C1 segment of cervical spinal cord (tissue), 14 donors: ENCODE measurements at places on chromosomes 5 and 9.

DNA sequence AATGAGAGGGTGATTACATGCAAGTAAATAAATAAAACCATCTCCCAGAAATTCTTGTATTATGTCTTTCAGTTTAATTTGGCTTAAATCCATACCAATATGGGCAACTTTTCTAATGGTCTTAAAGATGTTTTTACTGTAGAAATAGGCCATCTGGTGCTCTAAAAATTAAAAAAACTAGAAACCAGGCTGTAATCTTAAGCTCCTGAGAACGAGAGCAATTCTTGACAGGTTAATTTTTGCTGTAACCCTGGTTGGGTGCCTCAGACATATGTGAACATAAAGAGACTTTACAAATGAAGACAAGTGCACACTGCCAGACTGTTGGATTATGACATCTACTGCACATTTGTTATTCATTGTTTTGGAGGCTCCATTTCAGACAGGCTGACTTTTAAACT is 246.8 kb upstream of the DAB2 start:
- no peak for DNase-seq

DNA sequence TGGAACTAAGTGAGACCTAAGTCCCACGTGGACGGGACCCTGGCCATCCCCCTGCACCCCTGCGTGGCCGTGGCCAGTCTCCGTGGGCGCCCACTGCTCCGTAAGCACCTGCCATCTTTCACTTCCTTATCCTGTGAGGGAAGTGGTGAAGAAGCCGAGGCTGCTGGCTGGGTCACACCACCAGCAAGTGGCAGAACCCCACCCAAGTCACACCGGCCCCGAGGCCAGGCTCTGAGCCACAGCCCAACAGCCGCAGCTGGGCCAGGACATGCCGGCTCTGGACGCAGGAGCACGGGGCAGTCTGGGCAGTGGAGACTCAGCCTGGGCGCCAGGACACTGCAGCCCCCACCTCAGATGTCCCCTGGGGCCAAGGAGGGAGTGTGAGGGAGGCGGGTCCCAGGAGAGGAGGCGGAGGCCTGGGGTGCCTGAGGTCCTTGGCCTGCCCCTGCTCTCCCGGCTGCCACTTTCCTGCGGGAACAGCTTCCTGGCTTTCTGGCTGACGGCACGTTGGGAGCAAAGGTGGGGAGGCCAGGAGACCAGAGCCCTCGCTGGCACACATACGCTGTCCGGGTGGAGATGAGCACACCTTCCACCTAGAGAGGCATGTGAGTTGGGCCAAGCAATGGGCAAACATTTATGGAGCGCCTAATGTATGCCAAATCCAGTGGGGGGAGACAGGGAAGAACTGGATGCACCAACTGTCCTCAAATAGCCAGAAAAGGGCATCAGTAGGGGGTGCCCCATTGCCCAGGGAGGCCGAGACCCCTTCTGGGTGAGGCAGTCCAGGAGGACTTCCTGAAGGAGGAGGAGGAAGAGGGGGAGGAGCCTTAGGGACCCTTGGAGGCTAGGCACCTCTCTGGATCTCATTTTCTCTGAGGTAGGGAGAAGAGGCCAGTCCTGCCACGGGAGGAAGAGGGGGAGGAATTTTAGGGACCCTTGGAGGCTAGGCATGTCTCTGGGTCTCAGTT is 43.9 kb upstream of the EGFL7 start:
- no peak for DNase-seq

GRCh38 chr9:82549174-82549821 is 513.6 kb downstream of the RASEF start:
- no peak for DNase-seq

DNA sequence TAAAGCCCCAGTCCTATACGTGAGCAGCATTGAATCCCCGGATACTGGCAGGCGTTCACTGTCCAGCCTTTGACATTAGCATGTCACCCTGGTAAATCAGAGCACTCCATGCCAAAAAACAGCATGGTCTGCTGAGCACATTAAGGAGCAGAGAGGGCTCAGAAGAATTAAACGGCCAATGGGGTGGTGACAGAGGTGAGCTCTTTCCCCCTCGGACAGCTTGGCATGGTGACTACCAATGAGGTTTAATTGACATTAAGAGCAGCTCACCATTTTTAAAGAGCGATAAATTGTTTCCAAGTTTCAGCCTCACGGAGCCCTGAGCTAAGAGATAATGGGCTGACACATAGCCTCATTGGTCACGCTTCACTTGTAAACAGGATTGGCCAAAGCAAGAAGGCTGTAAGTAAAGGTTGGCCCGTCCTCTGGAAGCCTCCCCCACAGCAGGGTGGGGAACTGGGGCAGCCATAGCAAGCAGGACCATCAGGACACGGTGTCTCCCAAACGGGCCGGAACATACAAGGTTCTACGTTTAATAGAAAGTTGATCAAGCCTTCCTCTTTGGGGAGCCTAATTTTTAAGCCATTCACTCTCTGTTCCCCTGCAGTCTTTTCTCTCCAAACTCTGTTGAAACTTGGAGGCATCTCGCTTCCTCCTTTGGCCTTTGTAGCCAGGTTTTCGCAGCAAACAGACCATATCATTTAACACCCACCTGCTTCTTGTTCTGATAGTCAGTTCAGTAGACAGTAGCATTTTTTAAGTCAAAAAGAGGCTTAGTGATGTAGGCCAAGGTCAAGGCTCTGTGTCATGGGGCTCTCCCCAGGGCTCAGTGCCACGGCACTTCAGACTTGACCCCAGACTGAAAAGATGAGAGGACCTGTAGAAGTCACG is 25.9 kb downstream of the QRFP start:
- no peak for DNase-seq

DNA sequence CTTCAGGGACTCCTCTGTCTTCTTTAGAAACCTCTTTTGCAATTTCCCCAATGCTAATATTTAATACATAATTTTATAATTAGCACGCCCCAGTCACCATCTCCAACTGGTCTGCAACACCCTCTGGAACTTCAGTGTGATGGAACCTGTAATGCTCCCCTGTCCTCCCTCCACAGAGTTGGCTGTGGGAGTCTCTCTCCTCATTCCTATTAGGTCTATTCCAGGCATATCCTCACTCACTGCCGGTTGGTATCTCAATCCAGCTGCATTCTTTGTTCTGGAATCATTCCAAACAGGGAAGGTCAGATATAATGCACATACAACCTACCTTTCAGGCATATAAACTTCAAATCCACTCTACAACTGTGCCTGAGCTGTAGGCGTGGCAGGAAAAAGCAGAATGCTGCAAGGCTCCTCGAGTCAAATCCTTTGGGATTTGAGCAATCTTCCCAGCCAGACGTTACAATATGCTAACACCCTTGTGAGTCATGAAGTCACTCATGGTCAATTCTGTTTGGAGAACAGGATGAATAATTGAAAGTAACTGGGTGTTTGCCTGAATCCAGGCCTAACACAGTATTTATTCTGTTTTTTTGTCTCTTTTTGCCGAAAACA is 293.8 kb downstream of the CWC27 start:
- DNase-seq: no peak

- DNase-seq: no peak
These were observed 273.2 kb upstream of the PANK3 start for GRCh38 chr5:168852329-168852728.

DNA sequence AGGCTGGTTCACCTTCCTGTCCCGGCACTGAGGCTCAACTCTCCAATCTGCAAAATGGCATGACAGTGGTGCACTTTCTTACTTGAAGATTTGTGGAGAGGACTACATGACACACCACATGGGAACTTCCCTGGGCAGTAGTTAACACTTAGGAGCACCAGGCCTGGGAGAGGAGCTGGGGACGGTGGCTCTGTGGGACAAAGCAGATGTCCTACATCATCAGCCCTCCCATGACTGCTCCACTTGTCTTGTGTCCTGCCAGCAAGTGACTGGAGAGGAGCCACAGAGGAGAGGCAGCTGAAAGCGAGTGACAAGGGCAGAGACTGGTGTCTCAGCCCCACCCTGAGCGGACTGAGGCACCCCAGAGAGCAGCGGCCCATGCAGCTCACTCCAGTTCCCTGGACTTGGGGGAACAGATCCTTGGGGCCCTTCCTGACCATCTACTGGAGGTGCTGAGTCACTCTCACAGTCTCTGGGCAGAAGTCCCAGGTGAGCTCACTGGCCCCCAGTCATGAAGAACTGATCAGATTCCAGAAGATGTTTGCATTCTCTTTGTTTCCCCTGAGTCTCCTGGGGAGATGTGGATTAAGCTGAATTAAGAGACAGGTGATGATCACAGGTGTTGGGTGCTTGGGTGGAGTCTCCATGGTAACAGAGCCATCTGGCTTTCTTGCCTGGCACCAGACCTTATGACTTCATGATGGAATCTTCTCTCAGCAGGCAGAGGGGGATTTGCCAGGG is 13.2 kb upstream of the SLC25A48 start:
- no peak for DNase-seq

- no peak for DNase-seq
These were observed 88.6 kb upstream of the AGXT2 start for GRCh38 chr5:35136386-35136785.

- DNase-seq: no peak
These were observed 161.9 kb upstream of the RAI14 start for GRCh38 chr5:34494111-34494755.

- DNase-seq: no peak
These were observed 125.6 kb upstream of the LPAR1 start for GRCh38 chr9:111163716-111164389.

GRCh38 chr9:114694146-114694545 is 12.2 kb upstream of the TEX48 start:
- no peak for DNase-seq

DNA sequence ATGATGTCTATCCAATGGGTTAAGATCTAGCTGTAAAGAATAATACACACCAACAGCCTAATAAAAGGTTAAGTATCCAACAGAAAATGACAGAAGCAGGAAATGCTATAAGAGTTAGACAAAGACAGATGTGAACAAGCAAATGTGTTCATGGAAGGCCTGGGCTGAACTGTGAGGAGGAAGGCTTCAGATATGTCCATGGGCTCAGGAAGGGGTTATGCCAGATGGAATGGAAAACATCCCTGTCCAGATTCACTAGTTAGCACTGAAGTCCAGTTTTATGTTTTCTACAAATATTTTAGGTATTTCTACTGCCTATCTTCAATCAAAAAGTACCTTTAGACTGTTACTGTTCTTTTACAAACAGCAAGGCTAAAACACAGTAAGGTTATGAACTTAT is 27.1 kb downstream of the ERAP1 start:
- no peak for DNase-seq

DNA sequence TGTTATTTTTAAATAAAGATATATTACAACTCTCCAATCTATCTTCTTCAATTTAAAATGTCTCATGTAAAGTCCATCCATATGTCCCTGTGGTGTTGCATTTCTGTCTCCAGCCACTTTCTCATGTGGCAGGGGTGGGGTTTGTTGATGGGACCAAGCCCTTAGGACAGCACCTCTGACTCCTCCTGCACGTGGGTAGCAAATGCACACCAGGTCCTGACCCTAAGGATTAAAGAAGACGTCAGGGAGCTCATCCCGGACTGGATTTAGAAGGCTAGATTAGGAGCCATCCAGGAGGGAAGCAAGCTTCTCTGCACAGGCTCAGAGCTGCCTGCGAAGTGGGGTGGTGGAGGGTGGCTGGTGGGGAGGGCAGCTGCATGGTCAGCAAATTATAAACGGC is 38.9 kb upstream of the FAM120AOS start:
- no peak for DNase-seq

- no peak for DNase-seq
These were observed 21.2 kb upstream of the PANK3 start for GRCh38 chr5:168600409-168600808.

DNA sequence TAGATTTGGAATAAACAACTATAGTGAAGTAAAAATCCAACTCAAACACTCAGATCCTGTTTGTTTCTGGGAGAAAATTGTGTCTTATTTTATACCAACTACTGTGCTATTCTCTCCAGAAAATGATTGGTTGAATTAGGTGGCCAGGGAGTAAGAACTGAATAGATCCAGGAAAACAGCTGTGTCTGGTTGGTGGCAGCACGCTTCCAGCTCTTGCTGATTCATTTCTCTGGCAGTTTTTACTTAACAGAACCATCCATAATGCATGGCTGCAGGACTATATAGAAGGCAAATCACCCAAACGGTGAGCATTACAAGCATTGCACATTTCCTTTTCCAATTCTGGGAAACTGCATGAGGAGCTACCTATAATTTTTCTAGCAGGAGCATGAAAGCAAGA is 29.5 kb downstream of the DMAC1 start:
- no peak for DNase-seq

DNA sequence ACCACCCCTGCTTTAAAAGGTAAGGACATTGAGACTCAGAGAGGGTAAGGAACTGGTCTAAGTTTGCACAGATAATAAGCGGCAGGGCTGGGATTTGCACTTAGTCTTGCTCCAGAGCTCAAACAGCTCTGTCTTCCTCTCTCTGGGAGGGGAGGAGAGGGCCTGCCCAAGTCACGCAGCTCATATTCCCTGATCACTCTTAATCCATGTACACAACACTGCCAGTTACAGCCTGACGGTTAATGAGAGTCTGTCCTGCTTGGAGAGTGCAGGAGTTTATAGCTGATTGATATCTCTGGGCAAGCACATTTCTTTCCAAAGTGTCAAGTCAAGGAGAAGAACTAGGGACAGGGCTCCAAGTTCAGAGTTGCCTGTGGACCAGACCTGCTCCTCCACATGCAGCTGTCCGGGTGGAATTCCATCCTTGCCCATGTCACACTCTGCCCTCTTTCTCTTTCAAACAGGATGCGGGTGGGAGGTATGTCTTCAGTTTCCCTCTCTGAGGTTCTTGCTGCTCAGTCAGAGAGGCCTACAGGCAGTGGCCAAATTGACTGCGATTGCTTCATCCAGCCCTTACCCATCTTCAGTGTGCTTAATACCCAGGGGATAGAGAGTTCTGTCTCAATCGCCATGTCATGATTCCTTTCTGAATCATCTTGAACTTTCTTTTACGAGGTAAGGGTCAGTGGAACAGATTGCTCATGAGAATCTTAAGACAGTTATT is 54.5 kb downstream of the GALNT12 start:
- DNase-seq: no peak

DNA sequence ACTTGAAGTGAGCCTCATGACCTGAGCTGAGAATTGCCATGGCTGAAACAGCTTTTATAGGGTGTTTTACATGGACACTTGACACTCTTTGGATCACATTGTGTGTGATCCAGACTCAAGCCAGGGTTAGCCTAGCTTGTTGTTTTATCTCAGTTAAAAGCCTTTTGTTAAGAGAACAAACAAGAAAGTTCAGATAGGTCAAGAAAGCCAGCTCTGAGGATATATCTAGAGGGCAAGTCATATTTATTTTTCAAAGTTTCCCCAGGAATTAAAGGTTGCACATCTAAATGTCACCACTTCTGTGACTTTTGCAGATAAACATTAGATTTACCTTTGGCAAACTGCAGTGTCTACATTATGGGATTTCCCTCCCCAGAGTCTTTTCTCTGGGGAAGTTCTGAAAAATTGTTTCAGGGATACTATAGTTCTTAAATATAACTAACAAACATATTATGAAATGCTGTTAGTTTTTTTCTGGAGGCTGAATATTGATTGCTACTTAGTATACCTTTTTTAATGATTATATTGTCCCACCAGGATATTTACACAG is 134.5 kb downstream of the C9orf152 start:
- DNase-seq: no peak
